ENCODE measurements at places on chromosomes 12 and 14.

DNA sequence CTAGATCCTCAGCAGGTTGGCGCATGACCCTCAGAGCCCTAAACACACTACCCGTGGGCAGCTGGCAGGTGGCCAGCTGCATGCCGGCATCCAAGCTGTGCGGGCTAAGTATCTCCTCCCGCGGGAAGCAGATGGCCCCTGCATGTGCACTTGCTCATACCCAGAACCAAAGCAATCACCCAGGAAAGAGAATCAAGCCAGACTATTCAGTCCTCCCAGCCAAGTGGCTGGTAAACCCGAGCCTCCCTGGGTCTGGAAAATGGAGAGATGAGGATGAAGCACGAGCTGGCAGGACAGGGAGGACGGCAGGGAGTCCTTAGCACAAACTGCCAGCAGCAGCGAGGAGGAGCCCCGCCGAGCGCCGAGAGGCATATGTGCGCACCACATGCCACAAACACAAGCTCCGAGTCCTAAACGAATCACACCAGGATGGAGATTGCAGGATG lies 139.7 kb downstream of the RIMBP2 start:
- no peaks in the 10 kb centered on the region for H3K36me3 ChIP-seq
- H3K27ac ChIP-seq = no peak overlapping the region
- H3K4me3 ChIP-seq = no peak overlapping the region

DNA sequence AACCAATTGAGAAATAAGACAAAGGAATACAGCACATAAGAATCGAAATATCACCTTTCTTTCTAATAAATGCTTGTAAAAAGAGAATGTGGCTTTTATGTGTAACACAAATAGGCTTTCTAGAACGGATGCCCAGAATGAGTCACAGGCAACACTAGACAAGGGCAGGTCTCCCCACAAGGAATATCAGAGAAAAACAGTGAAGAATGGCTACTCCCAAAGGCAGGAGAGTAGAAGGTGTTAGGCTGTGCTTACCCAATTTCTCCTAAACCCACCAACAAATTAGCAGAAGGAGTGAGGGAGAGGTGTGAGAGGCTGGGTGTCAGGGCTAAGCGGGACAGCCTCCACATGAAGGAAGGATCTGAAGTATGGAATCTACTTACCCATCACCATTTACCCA lies 55.2 kb downstream of the GALNT4 start:
- H3K36me3 ChIP-seq = no peaks in the 10 kb centered on the region
- no peak overlapping the region for H3K27ac ChIP-seq
- DNase-seq = no peak
- H3K4me3 ChIP-seq = no peak overlapping the region

GRCh38 chr14:95479494-95479893 lies 37.0 kb downstream of the SYNE3 start:
- no peaks in the 10 kb centered on the region for H3K27me3 ChIP-seq
- no peak overlapping the region for H3K4me3 ChIP-seq
- peak overlapping the region; percentile 92 for H3K27ac ChIP-seq
- peaks cover 76% of the 10 kb centered on the region for H3K4me1 ChIP-seq

DNA sequence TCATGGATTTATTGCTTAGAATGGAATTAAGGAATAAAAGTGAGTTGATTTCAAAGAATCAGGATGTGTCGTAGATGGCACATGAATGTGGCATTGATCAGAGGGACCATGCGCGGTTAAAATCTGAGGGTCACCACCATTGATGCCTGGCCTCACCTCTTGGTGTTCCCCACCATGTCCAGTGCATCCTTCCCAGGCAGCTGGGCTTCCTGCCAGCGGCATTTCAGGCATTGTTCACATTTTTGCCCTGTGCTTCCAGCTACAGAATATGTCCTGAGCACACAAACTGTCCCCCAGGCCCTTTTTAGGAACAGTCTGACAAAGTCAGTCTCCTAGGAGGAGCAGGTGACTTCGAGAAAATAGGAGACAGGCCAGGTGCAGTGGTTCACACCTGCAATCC lies 42.0 kb upstream of the TSPAN9 start:
- H3K36me3 ChIP-seq = no peaks in the 10 kb centered on the region
- H3K27ac ChIP-seq = no peak overlapping the region
- DNase-seq = no peak
- H3K4me1 ChIP-seq = no peaks in the 10 kb centered on the region
- H3K27me3 ChIP-seq = no peaks in the 10 kb centered on the region

- no peak overlapping the region for H3K4me3 ChIP-seq
- H3K4me1 ChIP-seq = no peaks in the 10 kb centered on the region
- H3K27ac ChIP-seq = no peak overlapping the region
- no peak for DNase-seq
- peaks cover 9% of the 10 kb centered on the region for H3K36me3 ChIP-seq
Observed at GRCh38 chr14:63972323-63972932, 119.6 kb downstream of the SYNE2 start.

DNA sequence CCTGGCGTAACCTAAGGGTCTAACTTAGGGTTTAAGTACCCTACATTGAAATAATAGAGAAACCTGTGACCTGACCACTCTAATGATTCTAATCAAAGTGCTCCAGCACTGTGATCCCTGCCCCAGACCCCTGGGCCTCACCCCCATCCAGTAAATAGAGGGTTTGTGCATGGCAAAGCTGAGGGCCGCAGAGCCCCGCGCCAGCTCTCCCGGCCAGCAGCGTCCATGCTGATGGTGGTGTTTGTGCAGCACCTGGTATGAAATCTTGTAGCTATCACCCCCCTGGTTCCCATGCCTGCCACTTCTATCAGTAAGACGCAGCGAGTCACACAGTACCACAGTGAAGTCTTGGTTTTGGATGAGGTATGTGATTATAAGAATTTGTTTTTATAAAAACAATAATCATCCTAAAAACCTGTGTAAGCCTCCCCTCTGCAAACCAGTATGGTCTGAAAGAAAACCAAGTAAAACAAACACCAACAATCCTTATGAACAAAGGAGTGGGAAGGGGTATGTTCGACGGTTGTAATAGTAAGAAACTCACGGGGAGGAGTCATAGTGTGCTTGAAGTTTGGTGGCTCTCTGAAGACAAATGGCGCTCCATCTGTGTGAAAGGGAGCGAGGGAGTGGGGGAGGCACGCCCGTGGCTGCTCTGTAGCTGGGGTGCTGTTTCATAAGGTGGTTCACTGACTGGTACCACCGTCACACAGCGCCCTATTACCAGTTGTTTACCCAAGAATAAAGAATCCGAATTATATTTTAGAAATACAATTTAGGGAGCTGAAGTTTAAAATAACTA lies 156.2 kb downstream of the CACNA1C start:
- no peak for DNase-seq
- no peaks in the 10 kb centered on the region for H3K27me3 ChIP-seq
- H3K4me3 ChIP-seq = no peak overlapping the region

DNA sequence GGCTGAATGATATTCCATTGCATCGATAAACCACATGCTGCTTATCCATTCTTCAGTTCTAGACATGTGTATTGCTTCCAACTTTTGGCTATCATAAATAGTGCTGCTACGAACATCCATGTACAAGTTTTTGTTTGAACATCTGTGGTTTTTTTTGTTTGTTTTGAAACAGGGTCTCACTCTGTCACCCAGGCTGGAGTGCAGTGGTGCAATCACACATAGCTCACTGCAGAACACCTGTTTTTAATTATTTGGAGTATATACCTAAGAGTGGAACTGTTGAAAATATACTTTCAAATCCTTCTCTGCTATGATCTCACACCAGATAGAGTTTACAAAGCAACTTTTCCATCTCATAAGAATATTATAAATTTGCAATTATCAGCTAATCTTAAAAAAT lies 124.2 kb downstream of the TTC7B start:
- DNase-seq = no peak
- H3K4me1 ChIP-seq = peaks cover 12% of the 10 kb centered on the region
- H3K27ac ChIP-seq = no peak overlapping the region
- no peak overlapping the region for H3K4me3 ChIP-seq
- H3K27me3 ChIP-seq = no peaks in the 10 kb centered on the region
- H3K36me3 ChIP-seq = peaks cover 12% of the 10 kb centered on the region

DNA sequence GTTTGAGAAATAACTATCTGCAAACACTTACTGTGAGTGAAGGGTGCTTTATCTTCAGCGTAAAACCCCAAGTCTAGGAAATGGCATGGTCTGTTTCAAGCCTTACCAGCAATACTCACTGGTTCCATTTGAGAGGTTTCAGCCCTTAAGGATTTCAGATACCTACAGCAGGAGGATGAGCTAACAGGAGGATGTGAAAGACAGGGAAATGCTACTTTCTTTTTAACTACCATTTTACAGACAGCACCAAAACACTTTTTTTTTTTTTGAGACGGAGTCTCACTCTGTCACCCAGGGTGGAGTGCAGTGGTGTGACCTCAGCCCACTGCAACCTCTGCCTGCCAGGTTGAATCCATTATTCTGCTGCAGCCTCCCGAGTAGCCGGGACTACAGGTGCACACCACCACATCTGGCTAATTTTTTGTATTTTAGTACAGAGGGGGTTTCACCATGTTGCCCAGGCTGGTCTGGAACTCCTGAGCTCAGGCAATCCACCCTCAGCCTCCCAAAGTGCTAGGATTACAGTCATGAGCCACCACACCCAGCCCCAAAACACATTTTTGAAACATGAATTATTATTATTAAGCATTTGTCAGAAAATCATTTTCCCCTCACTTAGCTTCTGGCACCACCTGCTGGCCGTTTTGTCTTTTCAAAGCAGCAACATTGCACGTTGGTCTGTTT lies 4.6 kb downstream of the MTRFR start:
- no peak for DNase-seq
- H3K27me3 ChIP-seq = no peaks in the 10 kb centered on the region
- no peak overlapping the region for H3K4me3 ChIP-seq
- no peaks in the 10 kb centered on the region for H3K36me3 ChIP-seq
- peaks cover 56% of the 10 kb centered on the region for H3K4me1 ChIP-seq
- H3K27ac ChIP-seq = no peak overlapping the region

- no peak overlapping the region for H3K27ac ChIP-seq
- no peaks in the 10 kb centered on the region for H3K27me3 ChIP-seq
- no peak overlapping the region for H3K4me3 ChIP-seq
- H3K36me3 ChIP-seq = no peaks in the 10 kb centered on the region
Observed at GRCh38 chr12:111226680-111227079, 142.2 kb downstream of the PHETA1 start.

GRCh38 chr12:68612697-68613096 lies 2.0 kb downstream of the RAP1B start:
- peaks cover 66% of the 10 kb centered on the region for H3K4me1 ChIP-seq
- H3K36me3 ChIP-seq = no peaks in the 10 kb centered on the region
- H3K27ac ChIP-seq = peak overlapping the region; percentile 99
